ENCODE measurements at places on chromosomes 1 and 21.

GRCh38 chr1:52139817-52140540 lies 1.9 kb upstream of the ZFYVE9 start:
- DNase-seq, result peak; percentile 81

GRCh38 chr1:35851132-35851869 lies 31.7 kb upstream of the AGO1 start:
- DNase-seq, result no peak

DNA sequence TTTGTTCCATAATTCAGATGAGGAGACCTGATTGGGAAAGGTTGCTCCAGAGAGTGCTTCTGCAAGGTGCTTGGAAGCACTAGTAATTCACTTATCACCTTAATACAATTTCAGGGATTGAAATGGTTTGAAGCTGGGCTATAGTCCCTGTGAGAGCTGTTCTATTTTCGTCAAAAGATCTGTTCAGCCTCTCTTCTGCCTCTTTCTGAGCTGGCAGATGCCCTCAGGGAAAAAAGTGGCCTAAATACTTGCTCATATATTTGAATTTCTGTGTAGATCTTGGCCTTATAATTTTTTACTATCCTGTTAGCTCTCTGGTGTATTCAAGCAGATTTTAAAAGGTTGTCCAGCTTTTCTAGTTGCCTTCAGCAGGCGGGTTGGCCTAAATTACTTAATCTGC lies 22.3 kb downstream of the C1orf146 start:
- no peak for DNase-seq

DNA sequence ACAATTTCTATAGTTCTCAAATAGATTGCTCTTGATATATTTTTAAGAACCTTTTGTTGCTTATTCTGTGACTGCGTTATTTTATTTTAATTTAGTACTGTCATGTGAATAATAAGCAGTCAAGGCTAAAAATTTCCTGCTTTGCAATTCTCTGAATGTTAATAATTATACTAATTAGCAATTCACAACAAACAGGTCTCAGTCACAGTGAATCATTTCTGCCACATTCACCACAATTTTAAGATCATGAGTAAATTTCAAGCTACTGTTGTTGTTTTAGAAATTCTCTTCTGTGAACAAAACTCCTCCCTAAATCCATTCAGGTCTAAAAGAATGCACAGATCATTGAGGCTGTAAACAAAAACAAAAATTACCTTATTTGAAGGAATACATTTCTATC lies 339.6 kb upstream of the DPYD start:
- DNase-seq, result no peak

DNA sequence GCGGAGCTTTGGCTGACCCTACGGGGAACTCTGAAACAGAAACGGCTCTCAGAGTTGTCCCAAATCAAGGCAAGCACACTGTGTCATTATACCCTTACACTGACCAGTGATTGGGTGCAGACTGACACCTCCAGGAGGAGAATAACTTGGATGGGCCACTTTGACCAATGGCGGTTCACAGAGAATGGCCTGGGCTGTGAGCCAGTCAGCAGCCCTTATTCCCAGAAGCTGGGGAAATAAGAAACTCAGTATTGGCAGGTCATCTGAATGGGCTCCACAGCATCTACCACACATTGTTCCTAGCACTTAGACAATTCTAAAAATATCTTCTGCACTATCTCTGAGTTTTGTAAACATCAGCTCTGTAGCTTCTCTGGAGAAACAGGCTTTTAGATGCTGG lies 265.2 kb downstream of the ADGRL2 start:
- DNase-seq, result no peak

DNA sequence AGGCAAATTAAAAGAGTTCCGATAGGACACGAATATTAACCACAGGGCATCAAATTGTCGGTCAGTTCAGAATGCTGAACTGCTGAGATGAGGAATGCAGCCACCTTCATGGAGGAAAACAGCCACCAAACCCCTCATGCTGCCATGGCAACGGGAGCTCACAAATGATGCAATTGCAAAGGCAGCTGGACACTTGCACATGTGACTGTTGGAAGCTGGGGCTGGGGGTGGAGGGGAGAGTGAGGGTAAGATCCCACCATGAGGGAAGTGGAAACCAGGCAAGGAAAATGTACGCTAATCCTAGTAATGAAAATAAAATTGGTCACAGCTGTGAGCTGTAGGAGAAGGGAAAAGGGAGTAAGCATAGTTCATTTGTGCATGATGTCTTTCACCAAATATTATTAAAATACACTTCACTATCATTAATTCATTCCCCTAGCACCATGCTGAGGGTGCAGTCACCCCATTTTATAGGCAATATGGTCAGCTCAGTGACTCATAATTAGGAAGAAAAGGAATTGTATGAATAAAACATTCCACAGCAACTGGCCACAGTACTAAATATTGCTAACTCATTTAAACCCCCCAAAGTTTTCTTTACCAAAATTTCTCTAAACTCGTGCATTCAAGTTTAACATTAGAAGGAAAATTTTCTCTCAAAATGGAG lies 15.3 kb downstream of the BECN2 start:
- peak; percentile 44 for DNase-seq

GRCh38 chr1:211642870-211643269 lies 32.6 kb downstream of the NEK2 start:
- no peak for DNase-seq

- no peak for DNase-seq
Measured at GRCh38 chr21:41245509-41246135, 71.0 kb upstream of the FAM3B start.

- peak; percentile 49 for DNase-seq
Measured at GRCh38 chr1:23452011-23452411, 27.5 kb upstream of the TCEA3 start.

DNA sequence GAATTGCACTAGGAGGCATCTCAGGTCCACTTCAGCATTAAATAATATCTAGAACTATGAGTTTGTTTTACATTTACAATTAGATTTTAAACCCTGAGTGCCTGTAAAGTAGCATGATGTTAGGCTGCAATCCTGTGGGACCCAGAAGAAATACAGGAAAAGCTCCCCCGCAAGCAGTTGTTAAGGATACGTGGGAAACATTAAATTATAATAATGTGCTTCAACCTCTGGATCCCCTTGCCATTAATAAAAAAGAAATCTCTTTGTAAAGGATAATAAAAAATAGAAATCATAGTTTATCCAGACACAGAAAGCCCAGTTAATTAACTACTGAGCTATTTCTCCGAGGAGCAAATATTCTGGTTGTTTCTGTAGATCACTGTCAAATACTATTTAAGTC lies 106.0 kb downstream of the PCNX2 start:
- DNase-seq, result no peak

DNA sequence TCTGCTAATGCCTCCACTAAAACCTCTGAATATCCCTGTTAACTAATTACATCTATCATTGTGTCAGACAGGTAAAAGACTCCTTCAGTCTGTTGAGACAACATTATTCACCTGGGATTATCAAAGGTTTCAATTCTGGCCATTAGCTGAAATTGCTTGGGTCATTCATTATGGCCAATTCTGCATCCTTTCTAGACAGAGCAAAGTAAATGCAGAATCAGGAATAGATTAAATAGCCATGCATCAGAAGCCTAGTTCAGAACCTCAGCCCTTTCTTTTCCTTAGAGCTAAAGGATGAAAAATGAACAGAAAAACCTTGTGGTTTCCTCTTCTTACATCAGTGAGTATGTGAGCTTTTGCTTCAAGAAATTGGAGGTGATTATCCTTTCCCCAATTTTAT lies 665.4 kb upstream of the CAMK1G start:
- no peak for DNase-seq

GRCh38 chr21:44365251-44365966 lies 12.0 kb downstream of the TRPM2 start:
- DNase-seq, result no peak

- DNase-seq, result peak; percentile 25
Measured at GRCh38 chr1:236759252-236759859, 35.7 kb upstream of the MTR start.

DNA sequence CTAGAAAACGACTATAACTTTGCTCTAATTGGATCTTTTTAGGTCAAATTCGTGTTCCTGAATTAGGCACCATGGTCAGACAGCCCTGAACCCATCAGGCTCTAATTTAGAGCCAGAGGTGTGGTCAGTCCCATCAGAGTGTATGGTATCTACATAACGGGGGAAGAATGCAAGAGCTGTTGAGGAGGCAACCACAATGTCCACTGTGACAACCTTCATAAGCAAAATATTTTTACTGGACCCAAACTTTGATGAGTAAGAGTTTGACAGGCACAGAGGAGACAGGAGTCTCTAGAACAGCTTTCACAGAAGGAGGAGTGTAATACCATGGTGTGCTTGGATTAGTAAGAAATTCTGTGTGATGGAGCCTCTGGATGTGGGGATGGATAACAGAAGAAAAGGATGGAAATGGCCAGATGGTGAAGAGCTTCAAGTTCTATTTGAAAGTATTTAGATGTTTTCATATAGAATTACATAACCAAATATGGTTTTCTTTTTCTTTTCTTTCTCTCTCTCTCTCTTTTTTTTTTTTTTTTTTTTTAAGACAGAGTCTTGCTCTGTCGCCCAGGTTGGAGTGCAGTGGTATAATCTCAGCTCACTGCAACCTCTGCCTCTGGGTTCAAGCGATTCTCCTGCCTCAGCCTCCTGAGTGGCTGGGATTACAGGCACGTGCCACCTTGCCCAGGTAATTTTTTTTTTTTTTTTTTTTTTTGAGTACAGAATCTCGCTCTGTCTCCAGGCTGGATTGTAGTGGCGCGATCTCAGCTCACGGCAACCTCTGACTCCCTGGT lies 24.9 kb downstream of the UBE2U start:
- DNase-seq, result peak; percentile 76

GRCh38 chr1:78949227-78949626 lies 57.3 kb downstream of the ADGRL4 start:
- DNase-seq, result no peak

DNA sequence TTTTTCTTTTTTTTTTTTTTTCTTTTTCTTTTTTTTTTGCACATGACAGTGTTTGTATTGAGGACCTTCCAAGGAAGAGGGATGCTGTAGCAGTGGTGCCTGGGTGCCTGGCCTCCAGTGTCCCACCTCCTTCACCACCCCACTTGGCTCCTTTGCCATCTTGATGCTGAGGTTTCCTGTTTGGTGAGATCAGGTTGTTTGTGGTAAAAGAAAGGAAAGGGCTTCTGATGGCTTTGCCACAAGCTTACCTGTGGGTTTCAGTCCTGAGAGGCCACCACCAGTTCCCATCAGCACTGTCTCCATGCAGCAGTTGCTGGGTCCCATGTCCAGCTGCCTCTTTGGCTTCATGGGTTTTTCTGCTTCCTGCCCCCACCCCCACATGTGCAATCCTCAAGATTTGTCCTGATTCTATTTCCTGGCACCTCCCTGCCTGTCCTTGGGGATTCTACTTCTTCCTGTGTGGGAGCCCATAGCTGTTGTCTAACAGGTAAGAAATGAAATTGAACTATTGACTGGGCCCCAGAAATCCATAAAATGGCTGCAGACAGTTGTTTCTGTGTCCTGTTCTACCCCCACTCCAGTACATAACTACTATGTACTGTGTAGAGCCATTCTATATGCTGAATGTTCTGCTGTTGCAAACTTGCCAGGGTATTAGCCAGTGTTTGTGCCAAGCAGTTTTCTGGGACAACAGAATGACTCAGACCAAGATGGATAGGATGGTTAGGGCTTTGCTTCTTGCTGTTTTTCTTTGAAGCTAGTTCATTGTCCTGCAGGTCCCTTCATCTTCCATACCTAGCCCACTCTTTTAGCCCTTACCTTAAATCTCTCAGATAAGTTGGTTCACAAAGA lies 4.2 kb upstream of the CCDC28B start:
- no peak for DNase-seq

DNA sequence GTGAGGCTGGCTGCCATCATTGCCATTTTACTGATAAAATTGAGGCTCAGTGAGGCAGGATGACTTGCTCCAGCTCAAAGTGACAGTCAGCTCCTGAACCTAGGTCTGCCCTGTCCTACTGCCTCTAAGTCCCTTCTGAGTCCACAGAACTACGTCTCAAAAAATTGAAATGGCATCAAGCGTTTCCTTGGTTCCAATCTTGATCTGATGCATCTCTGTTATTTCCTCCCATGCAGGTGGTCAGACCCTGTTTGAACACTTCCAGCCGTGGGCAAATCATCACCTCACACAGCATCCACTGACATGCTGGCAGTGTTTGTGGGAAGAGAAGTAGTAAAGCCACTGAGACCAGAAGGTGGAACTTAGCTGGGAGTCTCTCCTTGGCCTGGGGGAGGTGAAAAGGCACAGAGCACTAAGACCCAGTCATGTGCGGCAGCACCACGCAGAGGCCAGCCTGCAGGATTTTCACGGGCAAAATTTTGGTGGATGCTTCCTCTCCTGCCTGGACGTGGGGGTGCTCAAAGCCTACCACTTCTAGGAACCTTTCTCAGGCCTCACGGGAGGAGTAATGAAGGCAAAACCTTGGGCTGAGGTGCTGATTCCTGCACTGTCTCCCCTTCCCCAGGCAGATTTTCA lies 7.8 kb upstream of the CPLANE2 start:
- DNase-seq, result no peak

DNA sequence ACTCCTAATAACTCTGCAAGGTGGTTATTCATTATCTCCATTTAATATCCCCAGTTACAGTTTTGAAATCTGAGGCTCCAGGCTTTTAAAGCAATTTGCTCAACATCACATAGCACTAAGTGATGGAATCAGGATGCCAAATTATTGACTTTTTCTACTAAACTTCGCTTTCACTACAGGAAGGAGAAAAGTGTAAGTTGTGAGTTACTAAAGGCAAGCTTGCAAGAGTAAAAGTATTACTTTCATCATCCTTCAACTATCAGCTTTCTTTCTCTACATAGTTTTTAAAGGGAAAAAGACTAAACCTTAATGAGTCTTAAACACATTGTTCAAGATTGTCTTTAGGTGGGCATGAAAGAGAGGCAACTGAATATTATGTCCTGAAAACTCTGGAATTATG lies 1.8 kb downstream of the OSBPL9 start:
- DNase-seq, result no peak

DNA sequence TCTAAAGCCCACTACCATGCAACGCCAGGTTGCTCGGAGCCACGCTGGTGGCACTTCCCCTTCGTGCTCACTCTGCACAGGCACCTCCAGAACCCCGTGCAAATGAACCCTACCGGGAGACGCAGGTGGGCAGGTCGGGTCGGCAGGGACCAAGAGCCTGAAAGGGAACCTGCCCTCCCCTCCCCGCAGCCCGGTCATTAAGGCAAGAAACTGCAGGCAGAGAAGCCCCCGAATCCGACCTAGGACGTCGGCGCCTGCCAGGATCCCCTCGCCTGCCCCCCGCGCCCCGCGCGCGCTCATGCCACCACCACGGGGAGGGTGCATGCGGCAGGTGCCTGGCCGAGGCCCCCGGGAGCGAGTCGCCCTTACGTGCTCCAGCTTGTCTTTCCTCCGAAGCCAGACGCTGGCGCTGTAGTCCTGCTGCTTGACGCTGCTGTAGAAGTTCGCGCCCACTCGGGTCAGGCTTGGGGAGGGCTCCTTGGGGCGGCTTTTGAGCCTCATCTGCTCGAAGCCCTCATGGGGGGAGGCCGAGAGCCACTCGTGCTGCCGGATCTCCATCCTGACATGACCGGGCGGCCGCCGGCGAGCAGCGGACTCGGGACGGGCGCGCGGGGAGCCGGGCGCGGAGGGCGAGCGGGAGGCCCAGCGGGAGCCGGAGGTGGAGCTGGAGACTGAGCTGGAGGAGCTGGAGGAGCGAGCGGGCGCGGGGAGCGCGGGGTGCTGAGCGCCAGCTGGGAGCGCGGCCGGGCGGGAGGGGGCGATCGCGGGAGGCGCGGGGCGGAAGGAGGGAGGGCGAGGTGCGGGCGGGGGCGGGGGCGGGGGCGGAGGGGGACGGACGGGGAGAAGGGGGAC lies 552 bp downstream of the PLD5 start:
- DNase-seq, result peak; percentile 60

Data from HT1080 (cell line).